ENCODE measurements at places on chromosomes 6 and 20.

GRCh38 chr20:62305149-62305764 is 2.5 kb downstream of the ADRM1 start:
- DNase-seq, result peak; percentile 47

GRCh38 chr20:9492067-9492466 is 22.3 kb upstream of the LAMP5 start:
- DNase-seq, result no peak

GRCh38 chr6:33613795-33614168 is 7.3 kb upstream of the ITPR3 start:
- no peak for DNase-seq

- no peak for DNase-seq
These were observed 1144.9 kb upstream of the EYS start for GRCh38 chr6:66851930-66852329.

- DNase-seq, result no peak
These were observed 72.8 kb upstream of the RALGAPA2 start for GRCh38 chr20:20785226-20785625.

DNA sequence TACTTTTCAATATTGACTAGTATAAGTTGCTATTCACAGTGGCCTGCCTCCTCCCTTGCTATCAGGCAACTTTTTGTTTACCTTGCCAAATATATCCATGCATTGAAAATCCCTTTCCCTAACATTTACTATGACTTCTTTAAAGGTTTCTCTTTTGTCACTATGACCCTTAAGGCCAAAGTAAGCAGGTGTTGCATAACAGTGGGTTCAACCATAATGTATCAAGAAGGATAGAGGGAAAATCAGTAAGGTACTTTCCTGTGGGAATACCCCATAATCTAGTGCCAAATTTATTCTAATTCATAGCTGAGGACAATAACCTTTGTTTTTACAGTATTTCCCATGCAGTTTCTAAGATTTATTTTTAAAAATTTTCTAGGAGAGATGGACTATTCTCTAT is 527.6 kb downstream of the CDKAL1 start:
- DNase-seq, result no peak

- DNase-seq, result no peak
These were observed 21.6 kb upstream of the MTRF1L start for GRCh38 chr6:153023977-153024708.

DNA sequence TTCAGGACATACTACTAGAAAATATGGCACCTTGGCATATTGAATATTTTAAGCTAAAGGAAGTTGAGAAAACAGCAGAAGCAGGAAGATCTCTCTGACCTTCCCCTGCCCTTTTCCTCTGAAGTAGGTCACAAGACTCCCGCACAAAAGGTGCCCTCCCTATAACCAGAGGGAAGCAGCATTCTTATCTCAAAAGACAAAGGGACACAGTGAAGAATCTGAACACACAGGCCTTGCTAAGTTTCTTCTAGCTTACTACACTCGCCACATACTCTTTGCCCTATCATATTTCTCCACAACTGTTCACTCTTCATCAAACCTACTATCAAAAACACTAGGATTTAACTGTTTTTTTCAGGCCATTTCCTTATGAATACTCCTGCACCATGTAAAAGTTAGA is 151.2 kb downstream of the ELOVL4 start:
- DNase-seq, result no peak

DNA sequence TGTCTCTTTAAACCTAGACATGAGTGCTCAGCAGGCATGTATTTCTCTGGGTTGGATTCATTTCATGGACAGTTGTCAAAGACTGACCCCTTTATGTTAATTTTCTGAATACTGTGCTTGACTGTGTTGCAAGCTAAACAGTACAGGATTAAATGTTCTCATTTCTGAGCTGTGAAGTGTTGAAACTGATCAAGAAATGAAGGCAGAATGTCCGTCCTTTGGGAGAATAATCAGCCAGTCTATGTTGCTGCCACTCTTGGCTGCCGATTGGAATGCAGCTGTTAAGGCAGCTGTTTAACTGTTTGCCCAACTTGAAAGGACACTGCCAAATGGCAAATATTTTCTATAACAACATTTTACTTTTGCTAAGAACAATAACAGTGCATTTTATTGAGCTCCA is 87.3 kb downstream of the CEP57L1 start:
- DNase-seq, result no peak

DNA sequence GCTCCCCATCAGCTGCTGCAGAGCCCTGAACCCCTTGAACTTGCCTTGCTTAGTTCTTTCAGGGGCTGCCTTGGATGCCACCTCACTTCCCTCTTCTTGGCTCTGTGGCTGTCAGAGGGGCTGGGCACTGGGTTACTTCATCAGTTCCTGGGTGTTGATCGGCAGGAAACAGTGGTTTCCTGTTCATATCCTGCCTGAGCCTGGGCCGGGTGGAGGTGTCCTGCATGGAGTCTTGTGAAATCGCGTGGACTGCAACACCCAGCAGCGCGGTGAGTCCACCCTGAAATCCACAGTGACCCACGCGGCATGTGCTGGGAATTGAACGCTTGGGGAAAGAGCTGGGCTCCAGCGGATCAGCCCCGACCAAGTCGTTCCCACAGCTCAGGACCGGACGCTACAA is 97.5 kb downstream of the CDH26 start:
- DNase-seq, result peak; percentile 98

Data from GF-D8 (cell line).